Cerebellum (tissue), 4 donors: ENCODE measurements at places on chromosomes 2 and 18.

GRCh38 chr2:100359576-100359975 is 37.3 kb upstream of the LONRF2 start:
- no peak for DNase-seq

DNA sequence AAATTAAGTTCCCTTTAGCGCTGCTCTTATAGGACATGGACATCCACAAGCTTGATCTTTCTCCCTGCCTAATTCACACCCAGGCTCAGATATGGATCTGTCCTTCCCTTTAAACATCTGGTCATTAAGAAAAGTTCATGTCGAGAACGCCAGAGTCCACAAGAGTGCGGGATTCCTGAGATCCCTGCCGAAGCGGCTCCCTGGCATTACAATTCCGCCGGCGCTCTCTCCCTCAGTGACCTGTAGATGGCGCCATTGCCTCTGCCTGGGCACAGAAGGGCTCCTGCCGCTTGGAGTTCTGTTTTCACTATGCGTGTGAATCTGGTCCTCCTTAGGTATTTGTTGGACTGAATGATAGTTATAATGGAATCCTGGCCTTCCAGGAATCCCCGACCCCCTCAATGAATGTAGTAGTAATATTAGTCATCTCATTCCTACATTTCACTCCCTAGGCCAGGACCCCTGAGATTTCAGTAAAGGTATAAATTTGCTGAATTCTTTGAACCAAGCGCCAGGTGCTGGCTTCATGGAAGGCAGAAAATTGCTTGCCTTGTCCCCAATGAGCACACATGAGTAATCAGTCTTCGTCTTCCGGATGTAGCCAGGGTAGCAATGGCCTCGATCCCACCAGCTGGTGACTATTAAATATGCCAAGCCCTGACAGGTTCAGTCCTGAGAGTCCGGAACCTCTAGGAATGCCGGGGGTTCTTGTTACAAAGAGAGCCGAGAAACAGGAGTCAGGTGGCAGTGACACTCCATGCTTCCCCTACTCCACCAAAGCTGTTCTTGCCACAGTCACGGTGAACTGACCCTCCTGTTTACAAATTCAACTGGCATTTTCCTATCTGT is 26.4 kb upstream of the CD207 start:
- peak; percentile 82 for DNase-seq

DNA sequence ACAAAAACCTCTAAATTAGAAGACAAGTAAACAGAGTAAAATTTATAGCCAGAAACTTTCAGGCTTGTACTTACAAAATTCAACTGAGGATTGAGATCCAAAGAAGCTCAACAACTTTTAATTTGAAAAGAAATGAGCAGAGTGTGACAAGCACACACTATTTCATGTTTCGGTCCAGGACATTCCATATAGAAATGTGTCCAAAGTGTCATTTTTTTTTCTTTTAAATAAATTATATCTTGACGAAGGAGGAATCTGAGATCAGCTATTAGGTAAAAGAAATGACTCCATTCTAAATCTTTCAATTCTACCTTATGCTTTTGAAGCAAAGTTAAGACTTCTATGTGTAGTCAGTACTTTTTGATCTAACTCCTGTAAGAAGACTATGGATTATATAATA is 4.6 kb downstream of the FN1 start:
- no peak for DNase-seq

GRCh38 chr2:172749388-172749787 is 13.7 kb downstream of the RAPGEF4 start:
- no peak for DNase-seq

GRCh38 chr2:207970147-207970825 is 55.0 kb downstream of the PLEKHM3 start:
- DNase-seq: no peak

- DNase-seq: no peak
Measured at GRCh38 chr2:170846314-170846713, 29.6 kb downstream of the GAD1 start.

GRCh38 chr2:166895243-166895642 is 7.0 kb downstream of the XIRP2 start:
- DNase-seq: no peak

DNA sequence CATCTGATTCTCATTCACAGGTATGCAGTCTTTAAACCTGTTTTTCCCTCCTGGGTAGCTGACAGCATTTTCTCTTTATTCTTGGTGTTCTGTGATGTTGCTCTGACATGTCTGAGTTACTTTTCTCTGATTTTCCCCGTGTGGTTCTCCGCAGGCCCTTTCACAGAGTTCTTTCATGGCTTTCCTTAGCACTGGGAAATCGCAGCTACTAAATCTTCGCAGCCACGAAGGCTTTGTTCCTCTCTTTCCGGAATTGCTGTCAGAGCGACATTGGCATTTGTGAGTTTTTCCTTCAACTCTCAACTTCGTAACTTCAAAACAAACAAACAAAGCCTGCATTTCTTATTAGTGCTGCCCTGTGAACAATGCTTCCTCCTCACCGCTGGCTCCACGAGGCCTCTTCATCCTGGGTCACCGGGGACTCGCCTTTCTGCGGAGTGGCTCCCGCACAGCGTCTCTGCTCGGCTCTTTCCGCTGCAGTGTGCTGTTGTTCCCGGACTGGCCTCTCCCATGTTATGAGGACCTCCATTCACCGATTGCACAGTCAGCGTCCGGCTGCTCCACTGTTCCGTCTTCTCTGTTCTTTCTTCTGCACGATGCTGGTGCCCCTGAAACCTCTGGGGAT is 16.1 kb downstream of the COLEC11 start:
- DNase-seq: no peak

DNA sequence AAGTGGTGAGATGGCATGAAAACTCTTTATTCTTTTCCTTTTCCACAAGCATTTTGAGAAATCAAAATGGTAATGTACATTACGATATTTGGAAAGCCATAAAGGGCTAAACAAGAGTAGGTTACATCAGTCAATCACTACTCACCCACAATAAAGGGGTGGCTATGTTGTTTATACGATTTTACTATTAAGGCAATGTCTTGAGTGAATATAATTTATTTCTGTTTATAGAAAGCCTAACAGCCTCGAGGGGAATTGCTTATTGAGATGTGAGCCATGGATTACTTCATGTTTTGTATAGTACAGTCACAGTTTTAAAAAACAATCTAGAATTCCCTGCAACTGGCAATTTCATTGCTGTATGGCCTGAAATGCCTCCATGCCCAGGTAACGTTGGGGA is 237.5 kb upstream of the RBBP8 start:
- DNase-seq: no peak

DNA sequence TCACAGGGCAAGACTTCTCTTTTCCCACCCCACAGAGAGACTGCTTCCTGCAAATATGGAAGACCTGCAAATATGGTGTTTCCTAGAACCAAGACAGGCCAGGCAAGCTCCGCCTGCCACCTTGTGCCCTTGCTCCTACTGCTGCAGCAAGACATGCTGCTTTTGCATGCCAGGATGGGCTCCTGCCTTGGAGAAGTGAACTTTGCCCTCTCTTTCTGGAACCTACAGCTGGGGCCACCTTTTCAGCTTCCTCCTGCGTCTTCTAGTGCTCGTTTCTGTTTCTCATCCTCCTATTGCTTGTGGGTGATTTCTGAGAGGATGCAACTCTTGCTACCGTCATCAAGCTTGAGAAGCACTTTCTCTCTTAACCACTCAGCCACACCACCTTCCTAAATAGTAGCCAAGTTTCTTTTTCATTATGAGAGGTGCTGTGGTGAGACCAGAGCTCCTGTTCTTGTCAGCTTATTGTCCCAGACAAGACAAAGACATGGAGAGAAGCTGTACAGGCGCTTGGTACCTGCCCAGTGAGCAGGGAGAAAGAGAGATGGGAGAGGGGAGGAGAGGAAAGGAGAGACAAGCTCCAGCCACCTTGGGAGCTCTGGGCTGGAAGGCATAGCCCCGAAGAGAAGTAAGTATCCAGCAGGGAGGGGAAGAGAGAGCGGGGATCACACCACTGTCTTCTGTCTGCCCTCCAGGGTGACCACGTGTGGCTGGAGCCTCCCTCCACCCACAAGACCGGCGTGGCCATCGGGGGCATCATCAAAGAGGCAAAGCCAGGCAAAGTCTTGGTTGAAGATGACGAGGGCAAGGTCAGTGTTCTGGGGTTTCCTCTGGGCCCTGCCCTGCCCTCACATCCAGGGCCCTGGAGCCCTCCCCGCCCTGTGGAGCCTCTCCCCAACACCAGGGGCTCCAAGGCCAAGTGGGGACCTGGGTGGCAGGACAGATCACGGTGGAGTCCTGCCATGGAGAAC is 28.3 kb downstream of the MYO7B start:
- DNase-seq: no peak

DNA sequence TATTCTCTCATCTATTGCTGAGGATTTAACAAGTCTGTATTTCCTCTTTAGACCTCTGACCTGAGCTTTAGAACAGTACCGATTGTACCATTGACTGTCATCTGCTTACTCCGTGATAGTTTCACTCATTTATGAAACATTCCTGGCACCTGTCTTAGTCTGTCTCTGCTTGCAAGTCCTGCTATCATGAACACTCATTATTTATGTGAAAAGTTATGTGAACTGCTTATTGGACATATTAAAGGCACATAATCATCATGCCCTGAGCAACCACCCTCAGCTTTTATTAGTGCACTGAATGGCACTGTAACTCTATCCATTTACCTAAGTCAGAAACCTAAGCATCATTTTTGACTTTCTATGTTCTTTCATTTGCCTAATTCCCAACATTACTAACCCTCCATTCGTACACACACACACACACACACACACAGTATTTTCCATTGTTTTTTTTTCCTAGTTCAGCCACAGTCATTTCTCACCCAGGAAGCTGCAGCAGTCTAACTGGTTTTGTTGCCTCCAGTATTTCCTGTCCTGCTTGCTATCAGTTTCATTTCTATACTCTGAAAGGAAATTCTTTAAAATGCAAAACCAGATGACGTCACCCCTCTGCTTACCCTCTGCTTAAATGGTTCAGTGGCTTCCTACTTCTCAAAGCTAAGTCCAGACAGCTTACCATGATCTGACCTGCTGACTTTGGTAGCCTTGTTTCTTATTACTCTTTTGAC is 146.1 kb downstream of the HAUS1 start:
- DNase-seq: no peak

- no peak for DNase-seq
Measured at GRCh38 chr18:29855637-29856036, 1186.9 kb downstream of the DSC3 start.

GRCh38 chr18:59155153-59155552 is 15.5 kb downstream of the SEC11C start:
- no peak for DNase-seq

DNA sequence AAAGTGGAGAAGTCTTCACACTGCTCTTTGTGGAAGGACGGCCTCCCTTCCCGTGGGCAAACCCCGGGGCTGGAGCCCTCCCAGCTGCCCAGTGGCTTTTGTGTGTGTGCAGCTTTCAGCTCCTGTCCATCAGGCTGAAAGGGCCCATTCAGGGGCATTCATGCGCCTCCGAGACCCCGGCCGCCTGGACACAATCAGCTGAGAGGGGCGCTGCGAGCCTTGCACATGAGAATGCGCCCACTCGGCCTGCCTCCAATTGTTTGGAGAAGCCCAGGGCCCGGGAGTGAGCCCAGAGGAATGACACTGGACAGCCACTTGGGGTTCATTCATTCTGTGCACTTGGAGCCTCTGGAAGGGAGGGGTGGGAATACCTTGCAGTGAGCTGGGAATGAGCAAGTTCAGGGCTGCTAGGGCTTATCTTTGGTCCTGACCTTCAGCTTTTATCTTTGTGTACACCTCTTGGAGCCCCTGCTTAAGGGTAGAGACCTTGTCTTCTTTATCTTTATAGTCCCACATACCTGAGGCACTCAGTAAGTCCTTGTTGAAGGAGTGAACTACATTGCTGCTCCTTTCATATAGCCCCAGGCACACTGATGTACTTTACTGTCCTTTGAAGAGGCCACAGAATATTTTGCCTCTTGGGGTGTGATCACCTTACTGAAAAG is 56.5 kb downstream of the TCF7L1 start:
- DNase-seq: peak; percentile 26

DNA sequence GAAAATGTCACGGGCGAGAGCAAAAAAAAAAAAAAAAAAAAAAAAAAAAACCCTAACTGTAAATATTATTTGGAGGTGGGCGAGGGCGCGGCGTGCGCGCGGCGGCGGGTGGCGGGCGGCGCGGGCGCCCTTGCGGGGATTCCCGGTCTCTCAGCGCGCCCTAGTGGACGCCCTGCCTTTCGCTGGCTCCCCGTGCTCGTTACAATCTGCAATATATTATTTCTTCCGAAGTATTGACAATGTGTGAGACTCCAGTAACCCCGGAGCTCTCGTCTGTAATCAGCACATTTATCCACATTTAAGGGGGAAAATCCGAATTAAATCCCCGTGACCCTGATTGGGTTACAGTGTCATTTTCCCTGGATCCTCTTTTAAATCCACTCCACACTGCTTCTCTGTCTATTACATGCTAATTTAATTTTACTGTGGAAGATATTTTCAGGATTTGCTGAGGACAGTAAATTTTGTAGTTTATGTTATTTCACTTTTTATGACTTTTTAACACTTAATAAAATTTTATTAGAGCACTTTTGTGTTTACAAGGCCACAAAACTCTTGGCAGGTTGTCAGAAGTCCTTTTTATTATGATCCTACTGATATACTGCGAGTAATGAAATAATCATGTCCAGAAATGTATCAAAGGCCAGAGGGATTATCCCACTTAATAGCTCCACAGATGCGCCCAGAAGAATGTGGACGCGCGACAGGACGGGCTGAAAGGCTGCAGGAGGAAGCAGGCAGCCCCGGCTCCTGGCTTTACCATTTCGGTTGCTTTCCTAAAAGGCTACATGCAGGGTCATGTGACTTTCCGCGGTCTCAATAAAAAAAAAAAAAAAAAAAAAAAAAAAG is 369.1 kb downstream of the MTX2 start:
- peak; percentile 59 for DNase-seq

DNA sequence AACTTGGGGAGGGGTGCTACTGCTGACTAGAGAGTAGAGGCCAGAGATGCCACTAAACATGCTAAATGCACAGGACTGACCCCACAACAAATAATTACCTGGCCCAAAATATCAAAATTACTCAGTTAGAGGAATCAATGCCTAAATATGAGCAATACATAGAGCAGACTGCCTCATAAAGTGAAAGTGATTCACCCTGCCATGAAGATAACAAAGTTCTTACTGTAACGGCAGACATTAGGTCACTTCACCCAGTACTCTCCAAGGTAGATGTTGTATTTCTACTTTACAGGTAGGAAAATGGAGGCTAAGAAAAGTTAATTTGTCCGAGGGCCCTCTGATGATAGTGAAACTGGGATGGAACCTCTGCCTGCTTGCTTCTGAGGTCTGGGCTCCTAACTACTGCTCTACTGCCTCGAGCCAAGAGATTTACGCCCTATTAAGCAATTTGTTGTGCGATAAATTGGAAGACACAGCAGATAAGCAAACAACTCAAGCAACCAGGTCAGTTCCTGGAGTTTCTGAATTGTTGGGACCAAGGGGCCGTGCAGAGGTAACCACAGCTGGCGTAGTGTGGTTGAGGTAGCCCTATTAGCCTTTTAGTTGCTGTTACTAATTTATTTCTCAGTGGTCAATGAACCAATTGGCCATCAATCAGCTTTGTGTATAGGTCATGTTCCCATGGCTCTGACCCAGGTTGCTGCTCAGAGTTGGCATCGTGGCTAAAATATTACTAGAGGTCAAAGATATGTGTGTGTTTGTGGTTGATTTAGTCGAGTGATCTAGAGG is 4.8 kb downstream of the DHRS9 start:
- no peak for DNase-seq

- no peak for DNase-seq
Measured at GRCh38 chr2:96413323-96413722, 77.8 kb downstream of the NCAPH start.
